ENCODE measurements at places on chromosomes 5 and 9.

- no peak for DNase-seq
Observed at GRCh38 chr9:115672477-115673316, 480.9 kb upstream of the PAPPA start.

- no peak for DNase-seq
Observed at GRCh38 chr9:36742264-36742663, 169.6 kb downstream of the MELK start.

- DNase-seq: no peak
Observed at GRCh38 chr9:87554976-87555375, 57.3 kb downstream of the DAPK1 start.

GRCh38 chr9:115673599-115673998 lies 480.0 kb upstream of the PAPPA start:
- DNase-seq: no peak

DNA sequence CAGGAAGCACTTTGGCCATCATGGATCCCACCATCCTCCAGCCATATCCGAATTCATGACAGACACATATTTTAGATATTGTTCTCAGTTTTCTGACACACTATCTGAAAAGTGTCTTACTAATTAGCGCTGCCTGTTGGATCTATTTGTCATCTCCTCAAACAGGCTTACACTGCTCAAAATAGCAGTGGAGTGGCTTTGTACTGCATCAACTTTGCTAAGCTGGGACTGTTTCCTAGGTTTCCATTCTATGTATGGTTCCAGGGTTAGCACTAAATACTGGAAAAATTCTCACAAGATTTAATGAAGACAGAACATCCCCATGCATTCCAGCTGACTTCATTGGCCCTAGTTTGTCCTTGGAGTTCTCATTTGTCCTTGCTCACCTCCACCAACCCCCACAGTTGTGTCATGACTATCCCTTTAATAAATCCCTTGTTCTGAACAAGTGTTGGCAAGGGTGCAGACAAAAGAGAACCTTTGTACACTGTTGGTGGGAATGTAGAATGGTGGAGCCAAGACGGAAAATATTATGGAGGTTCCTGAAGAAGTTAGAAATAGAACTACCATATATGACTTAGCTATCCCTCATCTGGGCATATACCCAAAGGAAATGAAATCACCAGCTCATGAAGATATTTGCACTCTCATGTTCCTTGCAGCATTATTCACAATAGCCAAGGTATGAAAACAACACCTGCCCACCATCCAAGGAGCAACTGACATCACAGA lies 136.5 kb upstream of the RAI14 start:
- DNase-seq: no peak

- DNase-seq: no peak
Observed at GRCh38 chr5:78008356-78008967, 232.3 kb upstream of the TBCA start.

DNA sequence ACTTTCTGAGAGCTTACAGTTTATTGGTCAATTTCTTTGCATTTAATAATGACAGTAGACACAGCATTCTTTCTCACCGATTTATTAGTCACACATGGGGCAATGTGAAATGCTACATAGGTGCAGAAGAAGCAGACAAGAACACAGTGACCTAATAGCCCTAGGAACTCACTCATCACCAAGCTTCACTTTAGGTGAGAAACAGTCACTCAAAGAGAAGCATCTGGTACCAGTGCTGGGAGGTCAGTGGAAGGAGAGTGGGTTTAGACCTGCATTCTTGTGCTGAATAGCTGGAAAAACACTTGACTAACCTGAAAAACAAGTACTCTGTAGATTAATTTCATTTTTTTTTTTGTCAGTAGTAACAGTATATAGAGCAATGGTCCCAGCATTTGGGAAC lies 179.6 kb downstream of the GRIA1 start:
- DNase-seq: no peak

DNA sequence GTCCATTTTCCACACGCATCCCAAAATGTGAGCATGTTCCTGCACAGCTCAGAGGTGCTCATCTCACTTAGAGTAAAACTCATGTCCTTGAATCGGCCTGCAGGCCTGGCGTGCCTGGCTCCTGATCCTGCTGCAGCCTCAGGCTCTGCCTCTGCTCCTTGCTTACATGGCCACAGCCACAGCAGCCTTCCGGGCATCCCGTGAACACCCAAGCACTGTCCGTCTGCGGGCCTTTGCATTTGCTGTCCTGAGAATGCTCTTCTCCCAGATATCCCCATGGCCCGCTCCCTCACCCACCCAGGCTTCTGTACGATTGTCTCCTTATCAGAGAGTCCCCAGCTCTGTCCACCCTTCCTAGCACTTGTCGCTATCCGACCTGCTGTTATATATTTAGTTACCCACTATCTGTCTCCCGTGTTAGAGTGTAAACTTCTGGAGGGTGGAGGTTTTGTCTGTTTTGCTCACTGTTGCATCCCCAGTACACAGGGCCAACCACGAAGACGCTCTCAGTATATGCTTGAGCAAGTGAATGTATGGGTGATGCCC lies 21.9 kb downstream of the FGF18 start:
- DNase-seq: no peak

- no peak for DNase-seq
Observed at GRCh38 chr9:100063185-100063584, 35.6 kb downstream of the ERP44 start.

DNA sequence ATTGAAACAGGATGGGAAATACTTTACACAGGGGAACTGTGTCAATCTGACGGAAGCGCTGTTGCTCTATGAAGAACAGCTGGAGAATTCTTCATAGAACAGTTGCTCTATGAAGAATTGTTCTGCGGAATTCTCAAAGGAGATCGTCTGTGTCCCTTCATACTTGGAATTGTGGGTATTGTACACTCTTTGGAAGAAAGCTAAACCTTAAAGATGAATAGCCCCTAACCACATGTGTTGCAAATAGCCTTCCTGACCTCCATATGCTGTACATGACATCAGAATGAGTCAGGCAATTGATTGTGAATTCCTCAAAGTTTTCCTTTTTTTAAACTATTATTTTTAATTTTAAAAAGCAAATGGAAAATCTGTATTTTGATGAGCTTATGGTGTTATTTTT lies 15.6 kb downstream of the NIM1K start:
- no peak for DNase-seq

GRCh38 chr5:112350626-112351025 lies 68.5 kb downstream of the EPB41L4A start:
- no peak for DNase-seq

GRCh38 chr5:79267180-79267579 lies 31.2 kb downstream of the JMY start:
- no peak for DNase-seq

- DNase-seq: no peak
Observed at GRCh38 chr5:129496421-129496820, 36.3 kb downstream of the ADAMTS19 start.

GRCh38 chr9:95903398-95903797 lies 27.9 kb downstream of the ERCC6L2 start:
- DNase-seq: no peak

DNA sequence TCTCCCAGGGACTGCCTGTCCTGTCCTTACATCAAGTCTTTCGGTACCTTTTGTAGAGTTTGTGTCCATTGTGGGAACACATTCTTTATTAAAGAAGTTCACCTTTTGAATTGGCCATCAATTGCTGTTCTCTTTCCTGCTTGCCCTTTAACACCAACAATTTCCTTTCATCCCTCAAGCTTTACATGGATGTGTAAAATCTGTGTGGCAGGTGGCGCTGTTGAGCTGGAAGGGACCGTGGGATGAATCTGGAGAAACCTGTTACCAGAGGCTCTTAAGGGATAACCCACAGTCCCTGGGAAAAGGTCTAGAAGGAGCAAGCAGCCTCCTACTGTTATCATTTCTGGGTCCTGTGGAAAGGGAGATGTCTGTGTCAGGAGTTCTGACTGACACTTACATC lies 7.9 kb upstream of the ZFP62 start:
- DNase-seq: peak; percentile 85

DNA sequence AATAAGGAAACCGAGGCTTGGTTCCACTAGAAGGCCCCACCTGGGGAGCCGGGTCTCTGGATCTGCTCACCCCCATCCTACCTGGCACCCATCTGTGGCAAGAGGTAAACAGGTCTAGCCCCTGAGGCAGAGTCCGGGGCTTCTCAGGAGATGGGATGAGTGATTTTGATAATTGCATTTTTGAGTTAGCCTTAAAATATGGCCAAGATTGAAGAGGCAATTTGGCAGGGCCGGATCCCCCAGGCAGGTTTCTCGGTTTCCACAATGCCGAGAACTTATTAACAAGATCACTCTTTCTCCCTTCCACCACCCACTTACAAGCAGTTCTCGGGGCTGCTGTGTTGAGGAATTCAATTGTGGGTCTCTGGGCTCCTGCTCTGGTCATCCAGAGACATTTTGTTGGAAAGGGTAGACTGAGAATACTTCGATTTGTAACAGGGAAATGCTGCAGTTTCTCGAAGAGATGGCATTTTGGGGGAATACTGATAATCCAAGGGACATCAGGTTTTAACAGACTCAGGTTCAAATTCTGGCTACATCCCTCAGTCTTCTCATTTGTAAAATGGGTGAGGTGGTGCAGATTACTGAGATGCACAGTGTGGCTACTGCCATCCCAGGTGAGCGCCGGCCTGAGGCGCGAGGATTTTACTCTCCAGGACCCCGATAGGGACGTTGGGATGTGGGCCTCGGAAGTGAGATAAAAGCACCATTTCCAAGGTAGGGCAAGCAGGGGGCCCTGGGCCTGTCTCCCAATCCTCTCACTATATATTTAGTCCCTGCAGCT lies 194.2 kb downstream of the CDK5RAP2 start:
- no peak for DNase-seq

DNA sequence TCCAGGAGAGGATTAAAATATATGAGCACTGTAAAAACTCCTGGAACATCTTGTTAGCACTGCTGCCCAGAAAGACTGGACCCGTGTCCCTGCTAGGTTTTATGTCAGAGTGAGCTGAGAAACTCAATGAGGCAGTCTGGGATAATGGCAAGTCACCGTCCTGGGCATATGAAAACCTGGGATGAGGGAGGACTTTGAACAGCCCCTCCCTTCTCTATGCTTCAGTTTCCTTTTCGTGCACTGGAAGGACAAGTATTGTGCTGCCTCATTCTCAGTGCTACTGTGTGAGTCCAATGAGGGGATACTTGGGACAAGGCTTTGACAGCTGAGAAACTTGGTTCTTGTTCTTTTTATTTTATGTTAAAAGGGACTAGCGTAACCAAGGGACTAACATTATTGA lies 143.0 kb upstream of the SHB start:
- no peak for DNase-seq

DNA sequence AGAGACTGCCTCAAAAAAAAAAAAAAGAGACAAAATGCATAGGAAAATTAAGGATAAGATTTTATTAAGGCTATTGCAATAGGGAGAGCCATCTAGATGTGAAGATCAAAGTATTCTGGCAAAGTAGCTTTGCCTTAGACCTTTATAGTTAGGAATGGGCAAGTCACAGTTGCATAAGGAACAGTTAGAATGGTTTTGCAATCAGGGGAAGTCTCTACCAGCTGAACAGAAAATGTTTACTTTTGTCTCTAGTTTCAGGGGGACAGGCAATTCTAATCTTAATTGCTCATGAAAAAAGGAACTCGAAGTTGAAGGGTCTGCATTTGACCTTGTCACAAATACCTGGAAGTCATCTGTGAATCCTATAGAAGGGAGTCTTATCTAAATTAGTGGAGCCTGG lies 13.1 kb upstream of the ATP6V1G1 start:
- no peak for DNase-seq

- DNase-seq: peak; percentile 38
Observed at GRCh38 chr9:113958556-113958955, 82.4 kb downstream of the ZNF618 start.

DNA sequence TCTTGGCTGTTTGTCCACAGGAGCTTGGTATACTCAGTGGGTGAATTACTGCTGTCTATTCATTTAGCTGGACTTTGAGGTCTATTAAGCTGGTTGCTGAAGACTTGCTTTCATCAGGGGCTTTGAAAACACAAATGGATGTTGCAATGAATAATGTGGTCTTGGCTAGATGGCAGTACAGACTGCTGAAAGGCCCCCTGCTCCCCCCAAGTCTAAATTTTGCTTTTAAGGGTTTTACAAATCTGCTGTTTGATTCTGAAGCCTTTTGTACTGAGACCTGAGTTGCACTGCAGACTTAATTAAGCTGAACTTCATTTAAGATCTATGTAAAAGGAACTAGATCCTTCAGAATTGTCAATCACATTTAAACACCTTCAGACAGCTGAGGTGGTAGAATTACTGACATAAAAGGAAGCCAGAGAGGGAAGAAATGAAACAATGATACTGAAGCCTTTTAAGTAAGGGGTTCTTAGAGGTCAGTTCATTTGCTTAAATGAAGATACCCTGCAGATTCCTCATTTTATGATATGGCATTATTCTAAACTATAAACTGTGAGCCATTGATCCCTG lies 37.3 kb downstream of the KCTD16 start:
- DNase-seq: no peak

DNA sequence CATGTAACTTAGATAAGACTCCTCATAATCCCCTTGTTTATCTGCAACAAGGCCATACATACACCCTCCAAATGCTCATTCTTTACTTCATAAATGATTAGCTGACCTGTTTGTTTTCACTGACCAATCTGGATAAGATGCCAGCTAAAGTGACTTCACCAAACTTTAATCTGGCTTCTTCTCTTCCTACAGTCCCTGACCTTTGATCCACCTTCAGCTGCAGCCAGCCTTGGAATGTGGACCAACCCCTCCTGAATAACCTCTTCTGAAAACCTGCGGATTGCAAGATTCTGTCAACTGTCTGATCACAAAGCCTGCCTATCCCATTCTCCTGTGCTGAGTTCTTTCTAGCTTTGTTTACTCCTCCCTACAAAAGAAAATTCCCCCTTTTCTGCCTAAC lies 476.8 kb downstream of the LRRC70 start:
- no peak for DNase-seq

DNA sequence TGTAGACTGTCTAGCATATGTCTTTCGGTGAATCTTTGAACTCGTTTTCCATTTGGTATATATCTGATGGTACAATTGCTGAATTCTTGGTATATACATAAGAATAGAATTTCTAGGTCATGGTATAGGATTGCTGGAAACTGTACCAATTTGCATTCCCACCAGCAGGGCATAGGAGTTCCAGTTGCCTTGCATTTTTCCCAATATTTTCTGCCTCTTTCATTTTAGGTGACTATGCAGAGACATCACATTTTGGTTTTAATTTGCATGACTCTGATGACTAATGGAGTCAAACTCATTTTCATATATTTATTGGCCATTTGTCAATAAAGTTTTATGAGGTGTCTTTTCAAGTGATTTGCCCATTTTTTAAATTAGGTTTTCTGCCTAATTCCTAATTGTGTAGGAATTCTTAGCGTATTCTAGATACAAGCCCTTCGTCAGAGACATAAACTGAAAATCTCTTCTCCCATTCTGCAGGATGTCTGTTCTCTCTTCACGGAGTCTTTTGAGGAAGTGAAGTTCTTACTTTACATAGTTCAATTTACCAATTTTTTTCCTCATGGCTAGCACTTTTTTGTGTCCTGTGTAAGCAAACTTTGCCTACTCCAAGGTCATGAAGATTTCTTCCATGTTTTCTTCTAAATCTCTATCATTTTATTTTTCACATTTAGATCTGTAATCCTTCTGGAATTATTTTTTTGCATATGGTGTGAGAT lies 28.9 kb upstream of the PDCD1LG2 start:
- DNase-seq: no peak

- DNase-seq: no peak
Observed at GRCh38 chr9:16553869-16554540, 316.5 kb downstream of the BNC2 start.

- DNase-seq: no peak
Observed at GRCh38 chr9:6922124-6922676, 164.4 kb downstream of the KDM4C start.

All from left lobe of liver (tissue), 2 donors.